ENCODE measurements at places on chromosomes 6 and 20. TPM values are rescaled to one million over a fixed set of nuclear protein-coding genes. Genes with fewer than 3 reads are reported as not detected.

The TRIM15 gene
- not detected for total RNA-seq

GRCh38 chr6:40917603-40918002 lies 121.4 kb downstream of the UNC5CL start:
- no peaks in the 10 kb centered on the region for H3K4me1 ChIP-seq
- H3K4me3 ChIP-seq, result no peak overlapping the region
- DNase-seq, result no peak

- no peaks in the 10 kb centered on the region for H3K4me1 ChIP-seq
- peak; percentile 19 for DNase-seq
- no peak overlapping the region for H3K4me3 ChIP-seq
- H3K27ac ChIP-seq, result peak overlapping the region; percentile 33
Observed at GRCh38 chr20:17936761-17937732, 31.5 kb downstream of the SNX5 start.

The PNLDC1 gene
- total RNA-seq, result not detected

DNA sequence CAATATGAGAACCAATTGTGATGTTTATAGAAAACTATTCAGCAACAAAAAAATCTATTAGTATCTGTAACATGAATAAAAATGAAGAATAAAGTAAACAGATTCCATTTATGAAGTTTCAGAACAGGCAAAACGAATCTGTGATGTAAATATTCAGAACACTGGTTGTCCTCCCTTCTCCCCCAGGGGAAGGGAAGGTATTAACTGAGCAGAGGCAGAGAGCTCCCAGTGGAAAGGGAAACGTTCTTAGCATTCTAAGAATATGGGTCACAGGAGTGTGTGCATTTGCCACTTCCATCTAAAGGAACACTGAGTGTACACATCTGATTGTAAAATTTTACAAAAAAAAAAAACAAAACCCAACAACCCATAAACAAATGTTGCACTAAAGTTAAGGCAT lies 23.1 kb downstream of the SPAG4 start:
- DNase-seq, result no peak
- no peak overlapping the region for H3K27ac ChIP-seq

The PAX1 gene
- total RNA-seq, result not detected

The NTSR1 gene
- total RNA-seq, result 0.74 TPM

The ECT2L gene
- 0.41 TPM for total RNA-seq

- no peak overlapping the region for H3K27ac ChIP-seq
- H3K27me3 ChIP-seq, result no peaks in the 10 kb centered on the region
- H3K4me1 ChIP-seq, result no peaks in the 10 kb centered on the region
- no peak overlapping the region for H3K4me3 ChIP-seq
- no peak for DNase-seq
Observed at GRCh38 chr6:134094441-134094840, 42.0 kb upstream of the SLC2A12 start.

DNA sequence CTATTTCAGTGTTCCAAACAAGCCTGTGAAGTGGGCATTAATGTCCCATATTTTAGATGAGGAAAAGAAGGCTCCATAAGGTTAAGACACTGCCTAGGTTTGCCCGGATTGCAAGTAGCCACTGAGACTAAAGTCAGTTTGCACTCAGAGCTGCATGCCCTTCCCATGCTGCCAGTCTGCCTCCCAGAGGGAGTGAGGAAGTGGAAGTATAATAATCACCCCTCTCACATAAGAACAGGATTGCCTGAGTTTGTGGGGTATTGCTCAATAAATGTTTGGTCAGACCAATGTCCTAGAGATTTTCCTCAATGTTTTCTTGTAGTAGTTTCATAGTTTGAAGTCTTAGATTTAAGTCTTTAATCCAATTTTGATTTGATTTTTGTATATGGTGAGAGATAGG lies 43.9 kb upstream of the CLIC5 start:
- no peak overlapping the region for H3K4me3 ChIP-seq
- H3K27me3 ChIP-seq, result no peaks in the 10 kb centered on the region
- H3K4me1 ChIP-seq, result no peaks in the 10 kb centered on the region
- no peak for DNase-seq
- H3K36me3 ChIP-seq, result no peaks in the 10 kb centered on the region
- H3K27ac ChIP-seq, result no peak overlapping the region

The HDGFL1 gene
- total RNA-seq, result not detected

The CSNK2A1 gene
- total RNA-seq, result 66.9 TPM

- DNase-seq, result no peak
- no peak overlapping the region for H3K27ac ChIP-seq
- no peaks in the 10 kb centered on the region for H3K36me3 ChIP-seq
- H3K4me1 ChIP-seq, result no peaks in the 10 kb centered on the region
Observed at GRCh38 chr6:84882768-84883766, 118.7 kb upstream of the TBX18 start.

The EBF4 gene
- 58.8 TPM for total RNA-seq

DNA sequence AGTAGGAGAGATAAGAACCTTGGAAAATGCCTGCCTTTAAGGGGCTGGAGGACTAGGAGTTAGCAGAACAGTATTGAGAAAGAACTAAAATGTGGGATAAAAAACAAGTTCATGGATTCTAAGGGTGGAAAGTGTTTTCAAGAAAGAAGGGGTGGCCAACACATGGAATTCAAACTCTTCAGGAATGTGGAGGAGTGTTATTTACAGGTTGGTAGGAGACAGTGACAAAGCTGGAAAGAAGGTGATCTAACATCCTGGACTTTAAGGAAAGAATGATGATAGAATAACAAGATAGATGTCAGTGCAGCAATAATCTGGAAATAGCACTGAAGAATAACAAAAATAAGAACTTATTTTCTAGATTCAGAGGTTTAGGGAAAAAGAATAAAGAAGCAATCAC lies 54.0 kb upstream of the TNFRSF21 start:
- H3K4me1 ChIP-seq, result no peaks in the 10 kb centered on the region
- no peak overlapping the region for H3K4me3 ChIP-seq
- DNase-seq, result no peak
- H3K36me3 ChIP-seq, result no peaks in the 10 kb centered on the region

DNA sequence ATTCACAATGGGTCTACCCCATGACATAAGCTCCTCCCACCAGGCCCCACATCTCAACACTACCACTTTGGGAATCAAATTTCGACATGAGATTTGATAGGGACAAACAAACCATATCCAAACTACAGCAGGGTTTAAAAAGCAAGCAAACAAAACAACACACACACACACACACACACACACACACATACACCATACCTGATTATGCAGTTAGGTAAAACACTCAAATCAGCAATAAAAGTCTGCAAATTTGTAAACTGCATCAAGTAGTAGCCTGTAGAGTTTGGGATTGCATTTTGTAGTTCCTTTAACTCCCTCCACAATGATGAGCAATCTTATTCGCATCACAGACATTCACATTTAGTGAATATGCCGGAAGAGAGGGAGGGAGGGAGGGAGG lies 32.6 kb upstream of the TNFAIP3 start:
- H3K27ac ChIP-seq, result no peak overlapping the region
- DNase-seq, result no peak
- H3K4me3 ChIP-seq, result no peak overlapping the region
- H3K4me1 ChIP-seq, result no peaks in the 10 kb centered on the region
- H3K27me3 ChIP-seq, result no peaks in the 10 kb centered on the region

DNA sequence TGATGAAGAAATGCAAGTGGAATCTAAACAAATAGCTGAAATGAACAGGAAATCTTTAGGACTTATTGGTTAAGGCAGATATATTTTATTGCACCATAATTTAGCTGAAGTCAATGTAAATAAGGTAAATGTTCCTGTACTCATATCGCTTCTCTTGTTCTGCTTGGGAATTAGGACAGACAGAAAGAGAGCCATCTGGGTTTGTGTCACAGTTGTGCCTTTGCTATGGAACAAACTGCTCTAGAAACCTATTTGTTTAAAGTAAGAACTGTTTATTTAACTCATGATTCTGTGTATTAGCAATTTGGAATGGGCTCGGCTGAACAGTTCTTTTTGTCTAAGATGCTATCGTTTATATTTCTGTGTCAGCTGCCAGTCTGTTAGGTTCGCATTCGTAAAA lies 143.8 kb upstream of the KHDRBS2 start:
- no peaks in the 10 kb centered on the region for H3K36me3 ChIP-seq
- H3K27me3 ChIP-seq, result no peaks in the 10 kb centered on the region
- no peak overlapping the region for H3K4me3 ChIP-seq
- H3K4me1 ChIP-seq, result no peaks in the 10 kb centered on the region

- no peak overlapping the region for H3K27ac ChIP-seq
- no peak for DNase-seq
- no peak overlapping the region for H3K4me3 ChIP-seq
- no peaks in the 10 kb centered on the region for H3K4me1 ChIP-seq
- no peaks in the 10 kb centered on the region for H3K27me3 ChIP-seq
Observed at GRCh38 chr20:25529295-25529951, 55.9 kb downstream of the NINL start.

DNA sequence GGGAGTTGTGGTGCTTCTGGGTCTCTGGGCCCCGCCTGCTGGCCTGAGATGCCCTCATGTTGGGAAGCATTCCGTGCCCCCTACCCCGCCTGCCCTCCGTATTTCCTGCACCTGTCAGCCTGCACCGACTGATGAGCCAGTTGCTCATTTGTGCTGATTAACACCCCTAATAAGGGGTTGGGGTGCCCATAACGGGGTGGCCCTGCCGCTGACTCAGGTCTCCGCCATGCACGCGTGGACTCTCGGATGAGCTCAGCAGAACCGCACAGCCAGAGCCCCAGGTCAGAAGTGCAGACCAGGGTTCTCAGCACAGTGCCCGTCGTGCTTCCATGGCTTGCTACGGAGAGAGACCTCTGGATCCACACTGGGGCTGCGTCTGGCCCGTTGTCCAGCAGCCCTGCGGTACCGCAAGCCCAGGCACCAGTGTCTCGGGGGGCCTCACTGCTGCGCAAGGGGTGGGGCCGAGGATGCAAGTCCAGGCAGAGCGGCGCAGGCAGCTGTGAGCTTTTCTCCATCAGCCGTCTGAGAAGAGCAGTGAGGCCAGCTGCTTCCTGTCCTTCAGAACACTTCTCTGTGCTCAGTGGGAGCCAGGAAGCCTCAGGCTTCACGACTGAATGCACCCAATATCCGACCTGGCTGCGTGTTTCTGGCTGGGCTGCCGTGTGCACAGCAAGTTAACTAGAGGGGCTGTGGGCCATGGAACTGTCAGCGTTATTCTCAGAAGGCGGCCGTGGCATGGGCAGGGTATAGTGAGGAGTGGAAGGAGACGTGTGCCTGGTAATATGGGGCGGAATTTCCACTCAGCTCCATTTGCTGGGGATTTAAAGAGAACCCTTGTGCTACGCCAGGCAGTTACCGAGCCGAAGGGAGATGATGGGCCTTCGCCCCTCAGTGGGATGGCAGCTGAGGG lies 18.6 kb downstream of the MTG2 start:
- H3K36me3 ChIP-seq, result no peaks in the 10 kb centered on the region
- H3K27ac ChIP-seq, result no peak overlapping the region
- no peak for DNase-seq
- no peaks in the 10 kb centered on the region for H3K4me1 ChIP-seq

- H3K4me3 ChIP-seq, result no peak overlapping the region
- no peak for DNase-seq
- peaks cover 8% of the 10 kb centered on the region for H3K4me1 ChIP-seq
Observed at GRCh38 chr6:149455031-149455732, 29.6 kb downstream of the ZC3H12D start.

The HCK gene
- total RNA-seq, result 3.1 TPM

DNA sequence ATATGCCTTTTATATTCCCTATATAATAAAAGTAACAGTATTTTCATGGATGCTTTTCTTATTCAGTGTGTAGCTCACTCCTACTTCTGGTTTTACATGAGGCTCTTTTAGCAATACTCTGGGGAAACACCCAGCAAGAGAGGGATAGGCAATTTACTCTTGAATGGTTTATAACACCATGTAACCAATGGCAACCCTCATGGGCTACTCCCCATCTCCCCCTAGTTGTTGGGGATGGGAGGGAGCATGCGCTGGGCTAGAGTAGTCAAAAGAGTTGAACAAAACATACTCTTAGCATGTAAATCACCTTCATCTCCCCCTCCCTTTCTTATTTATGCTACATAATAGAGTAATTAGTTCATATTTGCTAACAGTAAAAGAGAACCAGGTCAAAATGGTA lies 140.1 kb upstream of the LRFN2 start:
- H3K4me3 ChIP-seq, result no peak overlapping the region
- H3K27me3 ChIP-seq, result no peaks in the 10 kb centered on the region
- H3K27ac ChIP-seq, result no peak overlapping the region
- DNase-seq, result no peak
- no peaks in the 10 kb centered on the region for H3K4me1 ChIP-seq

The TREML1 gene
- total RNA-seq, result not detected

- H3K27me3 ChIP-seq, result no peaks in the 10 kb centered on the region
- no peaks in the 10 kb centered on the region for H3K4me1 ChIP-seq
- H3K36me3 ChIP-seq, result no peaks in the 10 kb centered on the region
- H3K4me3 ChIP-seq, result no peak overlapping the region
- no peak for DNase-seq
Observed at GRCh38 chr6:113182370-113183141, 674.6 kb upstream of the MARCKS start.

- no peak overlapping the region for H3K4me3 ChIP-seq
- no peaks in the 10 kb centered on the region for H3K36me3 ChIP-seq
- no peak for DNase-seq
- no peaks in the 10 kb centered on the region for H3K27me3 ChIP-seq
- H3K4me1 ChIP-seq, result no peaks in the 10 kb centered on the region
- H3K27ac ChIP-seq, result no peak overlapping the region
Observed at GRCh38 chr20:54140067-54140466, 33.7 kb downstream of the CYP24A1 start.

DNA sequence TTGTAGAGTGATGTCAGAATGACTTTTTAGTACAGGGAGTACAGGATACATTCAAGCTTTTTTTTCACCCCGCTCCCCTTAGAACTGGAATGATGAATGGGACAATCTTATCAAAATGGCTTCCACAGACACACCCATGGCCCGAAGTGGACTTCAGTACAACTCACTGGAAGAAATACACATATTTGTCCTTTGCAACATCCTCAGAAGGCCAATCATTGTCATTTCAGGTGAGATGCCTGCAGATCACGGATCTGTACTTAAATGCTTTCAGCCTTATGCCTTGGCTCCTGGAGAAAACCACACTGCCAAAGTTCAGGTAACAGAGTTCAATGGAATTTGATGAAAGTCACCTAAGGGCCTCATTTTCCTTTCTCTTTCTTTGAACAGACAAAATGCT lies 8.5 kb downstream of the TNFAIP3 start:
- no peaks in the 10 kb centered on the region for H3K27me3 ChIP-seq
- H3K4me3 ChIP-seq, result no peak overlapping the region
- no peak for DNase-seq
- no peak overlapping the region for H3K27ac ChIP-seq
- peaks cover 3% of the 10 kb centered on the region for H3K4me1 ChIP-seq
- H3K36me3 ChIP-seq, result peaks cover 10% of the 10 kb centered on the region
